Endothelial cell of umbilical vein (primary cell): ENCODE measurements at places on chromosomes 4 and X. TPM values are rescaled to one million over a fixed set of nuclear protein-coding genes. Genes with fewer than 3 reads are reported as not detected.
A peak's percentile ranks its signal among the peaks of the same experiment; 100 is the strongest.

GRCh38 chr4:189656641-189657040 is 284.0 kb upstream of the FRG1 start:
- DNase-seq, result no peak

GRCh38 chr4:8515316-8516060 is 64.7 kb upstream of the GPR78 start:
- DNase-seq, result no peak

DNA sequence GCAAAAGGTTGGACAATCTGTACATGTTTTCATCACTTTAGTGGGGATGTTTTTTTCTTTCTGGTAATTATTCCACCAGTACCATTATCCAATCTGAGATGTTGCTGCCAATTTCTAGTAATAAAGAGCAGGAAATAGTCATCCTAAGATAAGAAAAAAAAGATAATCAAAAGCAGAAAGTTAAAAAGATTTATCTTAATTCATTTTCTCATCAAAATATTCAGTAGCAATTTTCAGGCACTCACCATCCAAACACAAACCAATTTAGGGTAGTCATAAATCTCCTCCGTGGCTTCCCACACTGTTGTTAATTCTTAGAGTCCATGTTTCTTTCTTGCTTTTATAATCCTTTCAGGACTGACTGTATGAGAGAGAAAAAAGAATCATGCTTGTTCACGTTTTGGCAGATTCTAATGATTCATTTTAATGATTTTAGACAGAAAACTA is 263.7 kb upstream of the UGT8 start:
- DNase-seq, result peak; percentile 59

DNA sequence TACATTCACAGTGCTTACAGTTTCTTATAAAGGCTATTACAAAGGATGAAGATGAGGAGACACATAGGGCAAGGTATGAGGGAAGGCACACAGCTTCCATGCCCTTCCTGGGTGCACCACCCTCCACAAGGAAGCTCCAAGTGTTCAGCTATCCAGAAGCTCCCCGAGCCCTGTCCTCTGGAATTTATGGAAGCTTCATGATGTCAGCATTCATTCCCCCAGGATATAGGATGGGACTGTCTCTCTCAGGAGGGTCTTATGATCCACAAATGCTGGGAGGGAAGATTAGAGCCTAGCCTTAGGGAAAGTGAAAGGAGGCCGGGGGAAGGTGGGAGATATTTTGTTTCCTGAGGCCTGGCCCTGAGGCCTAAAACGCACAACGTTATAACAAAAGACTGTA is 236.0 kb downstream of the ANK2 start:
- DNase-seq, result no peak

- DNase-seq, result no peak
Observed at GRCh38 chrX:12792711-12793110, 1.5 kb downstream of the PRPS2 start.

- DNase-seq, result no peak
Observed at GRCh38 chrX:1355131-1356046, 18.8 kb downstream of the IL3RA start.

- no peak for DNase-seq
Observed at GRCh38 chrX:16702700-16703599, 9.5 kb downstream of the CTPS2 start.

ARL9 gene
- total RNA-seq, result 0.51 and 1.1 TPM in 2 replicates

DGAT2L6 gene
- total RNA-seq, result not detected in 2 replicates

ING2 gene
- 7.0 and 8.4 TPM in 2 replicates for total RNA-seq

BANK1 gene
- total RNA-seq, result 0.29 and 0.60 TPM in 2 replicates

NEXMIF gene
- total RNA-seq, result not detected in 2 replicates
